Activated CD4-positive, alpha-beta T cell treated with anti-CD3 and anti-CD28 coated beads, Interleukin-2, amount 50 U/mL, for 48 hours (primary cell): ENCODE measurements at places on chromosomes 7 and 10.

GRCh38 chr7:80263821-80264220, 129.2 kb downstream of the GNAI1 start:
- DNase-seq: no peak

- no peak for DNase-seq
Observed at GRCh38 chr10:115762029-115762428, 511.0 kb downstream of the GFRA1 start.

DNA sequence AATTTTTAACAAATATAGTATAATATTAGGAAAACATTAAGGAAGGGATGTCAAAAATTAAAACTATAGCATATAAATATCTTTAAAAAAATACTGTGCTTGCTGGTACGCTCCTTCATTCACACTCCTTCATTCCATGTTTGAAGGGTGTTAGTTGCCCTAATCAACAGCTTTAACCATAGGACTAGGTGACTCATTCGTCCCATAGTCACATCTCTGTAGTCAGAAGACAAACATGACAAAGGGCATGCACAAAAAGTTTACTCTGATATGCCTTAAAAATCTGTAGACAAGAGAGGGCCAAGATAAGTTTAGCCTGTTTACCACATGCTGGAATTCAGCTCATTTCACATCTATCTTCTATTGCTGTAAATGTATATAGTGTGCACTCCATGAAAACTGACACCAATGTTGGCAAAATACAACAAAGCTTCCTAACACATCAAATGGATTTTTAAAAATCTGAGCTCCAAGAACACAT, 646 bp downstream of the FAM13C start:
- DNase-seq: no peak

- DNase-seq: no peak
Observed at GRCh38 chr10:36269222-36269621, 627.1 kb upstream of the FZD8 start.
